ENCODE measurements at places on chromosomes 6 and 20. TPM values are rescaled to one million over a fixed set of nuclear protein-coding genes. Genes with fewer than 3 reads are reported as not detected.

Gene PBOV1
- total RNA-seq: not detected

Gene NEURL2
- 3.0 TPM for total RNA-seq

Gene COL12A1
- total RNA-seq: 10.4 TPM

Gene MOCS3
- total RNA-seq: 5.8 TPM

Gene ADRM1
- 194 TPM for total RNA-seq

Gene C20orf96
- 20.5 TPM for total RNA-seq

Gene PTGIS
- total RNA-seq: 4.4 TPM

Gene SYCP2L
- 2.4 TPM for total RNA-seq

Gene MUC22
- not detected for total RNA-seq

Gene MOG
- total RNA-seq: not detected

Gene FUT9
- total RNA-seq: not detected

Gene PTCHD4
- not detected for total RNA-seq

Gene PKIG
- total RNA-seq: 66.3 TPM

Gene TBXT
- not detected for total RNA-seq

Gene PCK1
- total RNA-seq: 0.21 TPM

Gene PPP1R3D
- 7.9 TPM for total RNA-seq

Gene KLHDC3
- 60.9 TPM for total RNA-seq

Gene LRRN4
- total RNA-seq: 0.57 TPM

Gene MTFR2
- 12.8 TPM for total RNA-seq

Measured in Panc1 (cell line).